Heart right ventricle (tissue), 16 donors: ENCODE measurements at places on chromosomes 3 and 15.

- H3K4me3 ChIP-seq, result no peak overlapping the region
- peaks cover 4% of the 10 kb centered on the region for H3K27me3 ChIP-seq
- H3K36me3 ChIP-seq, result no peaks in the 10 kb centered on the region
Measured at GRCh38 chr3:8972639-8973038, 9.4 kb upstream of the RAD18 start.

GRCh38 chr3:100046986-100047385 lies 67.3 kb downstream of the FILIP1L start:
- no peak overlapping the region for H3K4me3 ChIP-seq
- peak overlapping the region; percentile 45 for H3K27ac ChIP-seq
- H3K27me3 ChIP-seq, result no peaks in the 10 kb centered on the region

DNA sequence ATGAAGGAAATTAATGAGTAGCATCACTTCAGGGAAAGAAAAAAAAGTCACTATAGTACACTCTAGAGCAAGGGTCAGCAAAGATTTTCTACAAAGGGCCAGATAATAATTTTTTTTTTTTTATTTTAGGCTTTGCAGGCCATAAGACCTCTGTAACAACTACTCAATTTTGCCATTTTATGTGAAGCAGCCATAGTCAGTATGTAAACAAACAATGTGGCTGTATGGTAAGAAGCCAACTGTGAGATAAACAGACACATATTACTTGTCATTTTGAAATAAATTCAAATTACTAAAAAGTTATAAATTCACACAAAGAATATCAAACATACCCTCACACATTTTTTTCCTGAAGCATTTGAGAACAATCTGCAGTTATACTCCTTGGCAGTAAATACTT lies 40.6 kb downstream of the SCAPER start:
- no peak for DNase-seq
- no peaks in the 10 kb centered on the region for H3K36me3 ChIP-seq
- H3K4me1 ChIP-seq, result peaks cover 48% of the 10 kb centered on the region
- H3K27me3 ChIP-seq, result no peaks in the 10 kb centered on the region
- H3K4me3 ChIP-seq, result no peak overlapping the region
- H3K27ac ChIP-seq, result no peak overlapping the region

- no peak for DNase-seq
- no peaks in the 10 kb centered on the region for H3K27me3 ChIP-seq
- no peaks in the 10 kb centered on the region for H3K4me1 ChIP-seq
Measured at GRCh38 chr3:86245360-86245759, 745.6 kb downstream of the VGLL3 start.
